Activated CD4-positive, alpha-beta T cell treated with anti-CD3 and anti-CD28 coated beads for 36 hours (primary cell): ENCODE measurements at places on chromosomes 4 and X. TPM values are rescaled to one million over a fixed set of nuclear protein-coding genes. Genes with fewer than 3 reads are reported as not detected.

DNA sequence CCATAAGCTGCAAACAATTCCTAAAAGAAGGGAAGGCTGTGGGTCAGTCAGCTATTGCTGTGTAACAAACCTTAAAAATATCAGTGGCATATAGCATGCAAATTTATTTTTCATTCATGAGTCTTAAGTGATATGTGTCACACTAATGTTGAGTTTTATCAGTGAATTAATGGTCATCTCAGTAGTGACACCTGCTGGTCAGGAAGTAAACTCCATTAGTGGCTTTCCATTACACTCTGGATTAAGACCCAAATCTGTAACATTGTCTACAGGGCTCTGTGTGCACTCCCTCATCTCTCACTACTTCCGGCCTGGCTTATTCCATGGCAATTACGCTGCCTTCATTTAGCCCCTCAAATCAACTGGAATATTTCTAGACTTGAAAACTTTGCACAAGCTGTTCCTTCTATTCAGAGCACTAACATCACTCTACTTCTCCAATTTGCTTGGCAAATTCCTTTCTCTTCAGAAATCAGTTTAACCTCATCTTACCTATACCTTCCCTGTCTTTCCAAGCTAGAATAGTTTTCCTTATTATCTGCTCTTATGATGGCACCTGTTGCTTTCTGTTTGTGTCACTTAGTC lies 217.3 kb upstream of the TAPT1 start:
- H3K4me3 ChIP-seq: no peak overlapping the region
- H3K4me1 ChIP-seq: no peaks in the 10 kb centered on the region
- no peak for DNase-seq
- H3K27ac ChIP-seq: no peak overlapping the region
- H3K27me3 ChIP-seq: peaks cover 4% of the 10 kb centered on the region
- H3K36me3 ChIP-seq: no peaks in the 10 kb centered on the region

DNA sequence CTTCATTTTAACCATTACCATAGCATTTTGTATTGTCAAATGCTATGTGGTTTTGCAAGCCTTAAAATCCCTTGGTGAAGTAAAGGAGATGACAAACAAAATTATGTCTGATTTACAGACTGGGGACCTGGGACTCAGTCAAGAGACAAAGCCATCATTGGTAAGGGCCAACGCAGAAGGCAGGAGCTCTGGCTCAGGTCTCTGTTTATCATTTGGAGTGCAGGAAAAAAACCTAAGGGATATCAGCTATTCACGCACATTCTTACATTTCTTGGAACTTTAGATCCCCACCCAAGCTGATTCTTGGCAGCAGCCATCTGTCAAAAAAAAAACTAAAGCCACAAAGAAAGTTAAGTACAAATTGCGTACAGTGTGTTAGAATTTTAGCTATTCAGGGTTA lies 731.9 kb downstream of the STPG2 start:
- H3K36me3 ChIP-seq: no peaks in the 10 kb centered on the region
- H3K4me1 ChIP-seq: no peaks in the 10 kb centered on the region

DNA sequence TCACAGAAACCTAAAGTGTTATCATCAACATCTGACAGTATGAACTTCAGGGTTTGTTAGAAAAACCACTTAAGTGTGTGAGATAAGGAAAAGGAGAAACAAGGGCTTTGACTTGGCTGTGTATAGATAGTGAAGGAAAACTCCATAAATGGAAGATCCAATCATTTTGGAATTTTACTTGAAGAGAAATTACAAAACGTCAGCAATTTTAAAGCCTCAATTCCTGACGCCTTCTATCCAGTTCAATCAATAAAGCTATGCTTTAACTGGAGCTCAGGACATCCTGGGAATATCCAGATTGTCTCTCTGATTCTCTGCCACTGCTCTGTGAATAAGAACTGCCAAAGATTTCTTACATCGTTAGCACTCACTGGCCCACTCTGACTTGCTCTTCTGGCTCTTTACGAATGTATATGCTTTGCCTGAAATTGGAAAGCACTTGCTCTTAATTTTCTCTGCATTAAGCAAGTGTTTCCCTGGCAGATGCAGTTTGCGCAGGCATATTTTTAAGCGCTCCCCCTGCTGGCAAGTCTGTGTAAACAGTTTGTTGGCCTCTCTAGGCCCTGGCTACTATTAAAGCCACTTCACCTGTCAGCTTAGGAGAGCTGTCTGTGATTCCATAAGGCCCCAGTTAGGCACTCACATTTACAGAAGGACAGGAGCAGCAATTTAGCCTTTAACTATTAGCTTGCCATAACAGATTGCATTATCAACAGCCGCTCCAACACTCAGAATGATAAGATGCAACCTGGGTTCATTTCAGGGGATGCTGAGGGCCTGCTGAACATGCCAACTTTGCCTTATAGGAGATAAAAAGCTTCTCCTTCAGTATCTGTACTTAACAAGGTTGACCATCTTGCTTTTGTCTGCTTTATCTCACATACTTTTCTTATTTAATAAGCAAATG lies 251.4 kb upstream of the DDX53 start:
- H3K36me3 ChIP-seq: no peaks in the 10 kb centered on the region
- no peak overlapping the region for H3K27ac ChIP-seq
- no peaks in the 10 kb centered on the region for H3K4me1 ChIP-seq
- DNase-seq: peak; percentile 52
- peaks cover 3% of the 10 kb centered on the region for H3K27me3 ChIP-seq

Gene ABCG2
- total RNA-seq: 0.39 TPM

DNA sequence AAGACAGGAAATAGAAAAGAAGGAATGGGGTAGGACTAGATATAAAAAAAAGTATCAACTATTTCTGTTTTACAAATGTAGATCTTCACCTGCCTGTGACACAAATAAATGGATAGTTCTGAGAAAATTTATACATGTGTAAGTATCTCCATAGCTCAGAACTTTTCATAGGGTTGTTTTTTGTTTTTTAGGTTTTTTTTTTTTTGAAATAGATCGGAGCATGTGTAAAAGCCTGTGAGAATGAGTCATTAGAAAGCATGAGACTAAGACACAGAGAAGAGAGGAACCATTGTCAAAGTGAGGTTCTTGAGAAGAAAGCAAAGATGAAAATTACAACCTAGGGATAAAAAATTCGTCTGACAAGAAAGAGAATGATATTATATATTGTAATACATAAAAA lies 481.6 kb downstream of the PABPC4L start:
- no peaks in the 10 kb centered on the region for H3K36me3 ChIP-seq
- no peaks in the 10 kb centered on the region for H3K4me1 ChIP-seq
- no peak overlapping the region for H3K27ac ChIP-seq
- H3K4me3 ChIP-seq: no peak overlapping the region
